ENCODE measurements at places on chromosomes 7 and 10.

DNA sequence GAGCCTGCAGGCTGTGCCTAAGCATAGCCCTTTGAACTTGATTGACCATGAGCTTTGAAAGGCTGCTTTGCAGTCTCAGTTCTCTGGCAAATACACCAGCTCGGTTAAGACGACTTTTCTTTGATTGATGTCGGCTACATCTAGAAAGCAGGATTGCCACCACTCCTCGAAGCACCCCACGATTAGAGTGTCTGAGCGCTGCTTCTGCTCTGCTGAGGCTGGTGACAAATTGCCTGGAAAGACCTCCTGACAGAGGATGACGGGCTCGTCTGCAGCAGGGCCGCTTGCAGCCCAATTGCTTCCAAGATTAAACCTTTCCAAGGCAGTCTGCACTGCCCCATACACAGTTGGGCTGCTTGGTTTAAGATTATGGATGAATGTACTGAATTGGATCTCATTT lies 182.0 kb downstream of the CUX1 start:
- no peak for DNase-seq

GRCh38 chr7:112262855-112263487 lies 56.5 kb downstream of the ZNF277 start:
- no peak for DNase-seq

GRCh38 chr7:42236976-42237810 lies at the start of gene GLI3:
TSS of gene GLI3 (minus strand) at chr7:42237209. CDS start at chr7:42223253, 13,956 bp downstream.
- DNase-seq, result peak; percentile 94

GRCh38 chr7:157690833-157691585 lies 354.2 kb downstream of the DNAJB6 start:
- DNase-seq, result peak; percentile 97

GRCh38 chr7:22725585-22725984 lies 1.4 kb upstream of the IL6 start:
- no peak for DNase-seq

- no peak for DNase-seq
Measured at GRCh38 chr7:80703272-80703671, 64.8 kb downstream of the CD36 start.

- DNase-seq, result no peak
Measured at GRCh38 chr7:52705768-52706167, 329.7 kb upstream of the POM121L12 start.

GRCh38 chr7:151897951-151898686 lies 21.2 kb upstream of the PRKAG2 start:
- DNase-seq, result no peak

GRCh38 chr7:5572439-5572838 lies 148.8 kb upstream of the TNRC18 start:
- DNase-seq, result no peak

GRCh38 chr7:38524786-38525185 lies 106.4 kb downstream of the AMPH start:
- no peak for DNase-seq

- DNase-seq, result peak; percentile 28
Measured at GRCh38 chr10:47152861-47153349, 147.1 kb upstream of the GDF10 start.

- no peak for DNase-seq
Measured at GRCh38 chr7:94649450-94649849, 6.5 kb downstream of the SGCE start.

Data from H7 (cell line).